Lower lobe of right lung (tissue), 2 donors: ENCODE measurements at places on chromosomes 4 and X. TPM values are rescaled to one million over a fixed set of nuclear protein-coding genes. Genes with fewer than 3 reads are reported as not detected.

GRCh38 chrX:68934922-68935321 is 106.1 kb downstream of the EFNB1 start:
- no peak overlapping the region for H3K27ac ChIP-seq
- no peak for DNase-seq
- no peaks in the 10 kb centered on the region for H3K27me3 ChIP-seq
- H3K4me3 ChIP-seq, result no peak overlapping the region
- no peaks in the 10 kb centered on the region for H3K36me3 ChIP-seq

DNA sequence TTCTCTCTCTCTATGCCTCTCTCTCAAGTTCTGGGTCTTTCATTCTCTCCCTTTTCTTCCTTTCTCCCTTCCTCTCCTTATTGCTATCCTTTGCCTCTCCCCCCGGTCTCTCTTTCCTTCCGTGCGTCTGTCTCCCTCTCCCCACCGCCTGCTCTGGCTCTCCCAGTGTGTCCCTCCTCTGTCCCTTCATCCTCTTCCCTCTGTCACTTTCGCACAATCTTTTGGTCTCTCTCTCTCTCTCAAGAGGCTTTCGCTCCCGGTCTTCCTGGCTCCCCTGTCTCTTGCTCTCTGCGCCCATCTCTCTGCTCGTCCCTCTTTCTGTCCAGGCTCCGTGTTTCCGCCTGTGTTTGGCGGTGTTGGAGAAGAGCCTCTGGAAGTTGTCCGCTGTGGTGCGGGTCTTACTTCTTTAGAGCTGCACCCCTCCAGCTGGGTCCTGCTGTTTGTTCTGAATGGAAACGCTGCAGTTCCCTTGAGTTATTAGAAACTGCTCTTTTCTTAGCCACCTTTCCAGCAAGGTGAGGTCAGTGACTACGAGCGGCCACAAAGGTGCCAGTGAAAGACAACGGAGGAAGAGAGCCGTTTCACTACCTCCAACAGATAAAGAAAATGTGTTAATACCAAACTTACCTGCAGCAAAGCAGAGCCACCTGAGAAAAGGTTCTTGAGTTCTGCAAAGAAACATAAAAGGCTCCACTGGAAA is 1.1 kb downstream of the BMPR1B start:
- peak overlapping the region; percentile 54 for H3K4me3 ChIP-seq
- no peaks in the 10 kb centered on the region for H3K36me3 ChIP-seq
- H3K4me1 ChIP-seq, result no peaks in the 10 kb centered on the region
- no peak overlapping the region for H3K27ac ChIP-seq
- no peak for DNase-seq

DNA sequence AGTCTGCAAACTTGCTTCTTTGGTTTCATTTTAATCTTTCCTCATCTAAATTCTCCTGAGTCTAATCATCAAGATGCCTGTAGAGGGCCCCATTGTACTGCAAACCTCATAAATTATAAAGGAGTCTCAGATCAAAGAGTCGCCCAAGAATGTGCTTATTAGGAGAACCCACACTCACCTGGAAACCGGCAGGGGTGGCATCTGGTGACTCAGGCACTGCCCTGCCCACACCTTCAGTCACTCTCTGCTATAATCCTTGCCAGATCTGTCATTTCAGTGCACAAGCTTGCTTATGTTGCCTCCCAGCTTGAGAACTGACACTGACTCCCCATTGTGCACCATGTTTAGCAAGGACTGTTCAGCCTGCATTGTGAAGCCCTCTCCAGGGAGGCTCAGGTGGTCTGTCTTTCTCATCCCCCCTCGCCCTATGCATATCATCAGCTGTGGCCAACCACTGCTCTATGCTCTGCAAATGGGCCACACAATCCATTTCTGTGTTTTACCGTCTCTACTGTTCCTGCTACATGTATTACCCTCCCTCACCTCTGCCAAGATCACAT is 12.4 kb downstream of the EPGN start:
- peak; percentile 57 for DNase-seq
- no peaks in the 10 kb centered on the region for H3K36me3 ChIP-seq
- no peak overlapping the region for H3K4me3 ChIP-seq
- H3K27me3 ChIP-seq, result no peaks in the 10 kb centered on the region

- no peak overlapping the region for H3K4me3 ChIP-seq
- no peaks in the 10 kb centered on the region for H3K27me3 ChIP-seq
- H3K27ac ChIP-seq, result no peak overlapping the region
- DNase-seq, result no peak
- H3K4me1 ChIP-seq, result peaks cover under 1% of the 10 kb centered on the region
These were observed 54.3 kb upstream of the STIM2 start for GRCh38 chr4:26806331-26806730.

DNA sequence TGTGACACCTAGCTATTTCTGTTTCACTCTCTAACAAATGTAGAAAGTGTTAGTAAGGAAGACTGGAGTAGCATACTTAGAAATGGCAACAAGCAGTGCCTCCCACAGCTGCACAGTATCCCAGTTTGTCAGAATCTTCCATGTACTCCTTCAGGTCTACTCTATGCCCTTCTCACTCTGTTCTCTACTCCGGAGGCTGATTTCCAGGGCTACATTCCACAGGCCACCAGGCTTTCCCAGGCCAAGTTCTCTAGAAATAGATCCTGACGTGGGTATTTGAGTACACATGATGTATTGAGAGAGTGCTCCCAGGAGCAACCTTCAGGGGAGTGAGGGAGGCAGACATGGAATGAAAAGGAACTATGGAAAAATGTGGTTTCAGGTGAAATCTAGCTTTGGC is 177.3 kb upstream of the GK2 start:
- no peak for DNase-seq
- no peak overlapping the region for H3K4me3 ChIP-seq
- no peaks in the 10 kb centered on the region for H3K27me3 ChIP-seq
- H3K4me1 ChIP-seq, result no peaks in the 10 kb centered on the region
- H3K27ac ChIP-seq, result no peak overlapping the region

DNA sequence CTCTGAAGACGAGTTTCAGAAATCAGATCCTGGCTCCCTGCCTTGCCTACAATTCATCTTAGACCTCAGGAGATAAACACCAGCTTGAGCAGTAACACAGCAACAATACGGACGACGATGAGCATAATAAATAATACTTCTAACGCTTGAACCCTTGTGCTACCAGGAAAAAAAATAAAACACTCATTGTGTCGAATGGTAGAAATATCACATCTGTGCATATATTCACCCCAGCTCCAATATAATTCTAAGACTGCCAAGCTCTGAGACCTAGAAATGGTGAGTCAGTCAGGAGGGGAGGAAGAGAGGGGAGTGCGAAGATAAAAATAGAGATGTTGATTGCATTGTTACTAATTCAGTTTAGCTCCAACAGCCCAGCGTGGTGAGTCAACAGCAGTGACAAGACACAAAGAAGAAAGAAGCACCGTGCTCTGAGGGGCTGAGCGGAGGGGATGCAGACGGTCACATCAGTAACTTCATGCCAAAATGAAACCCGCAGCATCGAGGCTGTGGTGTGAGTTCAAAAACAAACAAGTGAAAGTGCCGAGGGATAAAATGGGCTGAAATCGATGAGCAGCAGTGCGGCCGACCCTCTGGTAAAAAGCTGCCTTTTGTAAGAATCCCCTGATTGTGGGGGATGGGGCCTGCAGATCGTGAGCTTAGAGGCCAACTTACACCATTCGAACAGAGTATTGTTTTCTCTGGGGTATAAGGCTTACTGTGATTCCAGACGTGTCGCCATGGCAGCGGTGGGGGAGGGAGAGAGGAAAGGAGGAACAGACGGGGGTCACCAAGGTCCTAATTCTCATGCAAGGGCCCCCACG is 150.4 kb downstream of the MGST2 start:
- peaks cover 26% of the 10 kb centered on the region for H3K4me1 ChIP-seq
- H3K36me3 ChIP-seq, result no peaks in the 10 kb centered on the region
- peak overlapping the region; percentile 40 for H3K4me3 ChIP-seq
- H3K27me3 ChIP-seq, result no peaks in the 10 kb centered on the region
- DNase-seq, result no peak

DNA sequence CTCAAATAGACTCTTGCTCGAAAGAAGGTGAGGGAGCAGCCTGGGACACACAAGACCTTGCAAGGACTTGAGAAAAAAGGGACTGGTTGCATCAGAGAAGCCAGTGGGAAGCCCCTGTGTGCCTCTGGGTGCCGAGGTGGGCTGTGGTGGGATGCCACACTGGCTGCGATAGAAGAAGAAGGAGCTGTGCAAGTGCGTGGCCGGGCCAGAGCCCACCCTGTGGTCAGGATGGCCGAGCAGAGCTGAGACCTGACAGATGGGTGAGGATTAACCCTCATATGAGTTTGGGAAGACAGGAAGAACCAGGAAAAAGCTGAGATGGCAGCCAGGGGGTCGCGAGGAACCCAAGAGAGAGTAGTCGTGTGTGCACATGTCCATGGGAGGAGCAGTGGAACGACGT is 44.6 kb upstream of the HGFAC start:
- DNase-seq, result no peak
- no peak overlapping the region for H3K4me3 ChIP-seq
- H3K27me3 ChIP-seq, result no peaks in the 10 kb centered on the region
- peaks cover 6% of the 10 kb centered on the region for H3K4me1 ChIP-seq
- peaks cover 4% of the 10 kb centered on the region for H3K36me3 ChIP-seq

GRCh38 chrX:51461053-51462044 is 35.0 kb downstream of the NUDT11 start:
- H3K27me3 ChIP-seq, result no peaks in the 10 kb centered on the region
- H3K36me3 ChIP-seq, result no peaks in the 10 kb centered on the region
- H3K27ac ChIP-seq, result no peak overlapping the region
- no peak overlapping the region for H3K4me3 ChIP-seq

GRCh38 chr4:151324752-151325110 is 674 bp downstream of the SH3D19 start:
- peaks cover 16% of the 10 kb centered on the region for H3K4me1 ChIP-seq
- peak overlapping the region; percentile 74 for H3K4me3 ChIP-seq
- no peaks in the 10 kb centered on the region for H3K27me3 ChIP-seq
- DNase-seq, result peak; percentile 50
- H3K36me3 ChIP-seq, result no peaks in the 10 kb centered on the region

KIAA1210 gene
- total RNA-seq, result not detected

CXCL8 gene
- total RNA-seq, result 6.2 TPM

LRAT gene
- 1.0 TPM for total RNA-seq

F9 gene
- not detected for total RNA-seq

PRDX4 gene
- total RNA-seq, result 39.7 TPM

USP51 gene
- total RNA-seq, result 4.2 TPM

RPL39 gene
- 1,325 TPM for total RNA-seq
